HEK293T (cell line): ENCODE measurements at places on chromosomes 16 and 17.

DNA sequence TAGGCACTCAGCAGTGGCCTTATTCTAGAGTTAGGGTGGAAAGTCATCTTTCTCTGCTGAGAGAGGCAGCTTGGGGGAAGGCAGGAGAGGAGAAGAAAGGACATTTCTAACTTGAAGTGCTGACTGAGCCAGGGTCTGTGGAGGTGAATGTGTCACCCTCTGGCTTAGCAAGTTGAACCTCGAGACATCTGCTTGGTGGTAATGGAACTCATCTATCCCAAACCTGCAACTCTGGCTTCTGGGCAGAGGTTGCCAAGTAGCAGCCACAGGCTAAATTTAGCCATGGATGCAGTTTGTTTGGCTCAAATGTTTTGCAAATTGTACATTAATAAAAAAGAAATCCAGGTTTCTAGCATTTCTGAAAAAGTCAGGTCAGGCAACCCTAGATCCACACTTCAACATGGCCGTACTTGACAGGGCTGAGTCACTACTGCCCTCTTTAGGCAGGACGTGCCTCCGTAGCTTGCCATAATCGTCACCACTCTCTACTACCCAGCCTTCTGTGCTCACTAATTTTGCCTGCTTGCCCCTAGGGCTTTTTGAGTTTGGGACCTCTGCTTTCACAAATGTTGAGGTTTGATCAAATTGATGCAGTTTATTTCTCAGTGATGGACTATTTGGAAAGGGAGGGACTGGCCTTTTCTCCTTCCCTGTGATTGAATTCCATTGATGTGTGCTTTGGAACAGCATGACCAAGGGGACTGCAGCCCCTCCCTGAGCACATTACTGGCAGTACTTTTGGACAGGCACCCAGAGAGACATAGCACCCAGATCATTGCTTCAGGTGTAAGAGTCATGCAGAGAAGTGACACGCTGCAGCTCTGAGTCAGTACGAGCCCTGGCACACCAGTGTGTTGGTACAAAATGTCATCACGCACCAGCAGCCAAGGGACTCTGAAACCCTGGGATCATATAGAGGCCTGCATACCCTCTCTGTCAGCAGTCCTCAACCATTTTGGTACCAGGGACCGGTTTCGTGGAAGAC, 5.2 kb downstream of the CDH13 start:
- DNase-seq, result peak; percentile 17

DNA sequence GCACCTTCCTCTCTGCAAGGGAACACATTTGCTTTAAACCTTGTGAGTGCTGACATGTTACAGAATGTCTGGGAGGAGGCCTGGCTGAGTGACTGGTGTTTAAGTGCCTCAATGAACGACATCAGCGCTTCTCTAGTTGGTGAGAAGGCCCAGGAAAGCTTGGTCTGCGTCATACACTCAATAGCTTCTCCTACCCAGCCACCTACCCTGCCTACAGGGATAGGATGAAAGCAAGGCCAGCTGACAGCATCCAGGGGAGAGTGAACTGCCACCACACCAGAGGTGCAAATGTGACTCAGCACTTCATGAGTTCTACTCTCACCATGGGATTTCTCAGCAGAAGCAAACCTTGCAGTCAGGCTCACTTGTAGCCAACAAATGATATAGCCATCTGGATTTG, 31.7 kb upstream of the CFAP20 start:
- DNase-seq, result no peak

- no peak for DNase-seq
Observed at GRCh38 chr17:51537996-51538550, 277.7 kb downstream of the UTP18 start.

DNA sequence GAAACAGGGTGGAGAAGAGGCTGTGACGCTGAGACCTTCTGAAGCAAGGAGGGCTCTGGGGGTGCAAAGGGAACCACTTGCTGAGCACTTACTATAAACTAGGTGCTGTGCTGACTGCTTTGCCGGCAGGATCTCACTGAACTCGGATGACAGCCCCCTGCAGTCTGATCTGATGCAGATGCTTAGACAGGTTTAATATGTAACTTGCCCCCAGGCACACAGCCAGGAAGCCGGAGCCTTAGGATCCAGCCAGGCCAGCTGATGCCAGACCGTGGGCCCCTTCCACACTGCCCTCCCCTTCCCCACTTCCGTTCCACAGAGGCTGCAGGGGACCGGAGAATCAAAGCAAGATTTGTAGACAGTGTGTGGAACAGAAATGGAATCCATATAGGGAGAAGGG, 23.1 kb downstream of the SPACA3 start:
- no peak for DNase-seq

DNA sequence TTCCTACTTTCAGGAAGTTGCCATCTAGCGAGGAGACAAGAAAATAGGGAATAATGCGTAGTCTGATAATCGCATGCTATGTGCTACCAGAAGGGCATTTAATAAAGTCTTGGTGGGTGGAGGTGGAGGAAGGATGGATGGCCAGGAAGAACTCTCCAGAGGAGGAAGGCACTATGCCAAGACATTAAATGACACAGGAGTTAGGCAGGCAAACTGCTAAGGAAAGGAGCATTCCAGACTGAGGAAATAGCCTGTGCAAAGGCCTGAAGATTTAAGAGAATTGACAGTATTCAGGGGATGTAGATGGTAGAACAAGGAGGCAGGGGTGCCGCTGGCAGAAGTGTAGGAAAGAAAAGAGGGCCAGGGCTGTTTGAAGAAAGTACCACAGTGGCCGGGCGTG, 19.3 kb upstream of the ARHGAP44 start:
- no peak for DNase-seq

GRCh38 chr17:1422885-1423284, 22.9 kb upstream of the YWHAE start:
- DNase-seq, result no peak

GRCh38 chr16:87171723-87172122, 145.5 kb downstream of the C16orf95 start:
- no peak for DNase-seq

DNA sequence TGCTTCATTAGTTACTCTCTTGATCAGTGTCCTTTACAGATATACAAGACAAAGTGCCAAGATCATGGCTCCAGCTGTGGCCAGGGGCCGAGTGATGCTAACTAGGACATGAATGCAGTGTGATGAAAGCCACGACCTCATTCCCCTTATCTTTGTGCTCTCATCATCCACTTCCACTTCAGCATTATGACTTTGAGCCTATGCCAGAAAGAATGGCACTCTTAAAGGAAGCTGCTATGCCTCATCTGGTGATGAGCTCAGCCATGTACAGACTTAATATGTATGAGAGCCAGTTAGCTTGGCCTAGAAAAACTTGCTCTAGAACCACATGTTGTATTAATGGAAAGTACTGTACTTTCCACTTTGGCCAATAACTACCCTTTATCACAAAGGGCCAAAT, 179.1 kb downstream of the TOX3 start:
- DNase-seq, result no peak

GRCh38 chr17:68719431-68719830, 118.3 kb upstream of the FAM20A start:
- DNase-seq, result no peak

- no peak for DNase-seq
Observed at GRCh38 chr17:42518046-42518754, 17.8 kb upstream of the NAGLU start.

GRCh38 chr16:89183975-89184676, 12.6 kb downstream of the CDH15 start:
- DNase-seq, result no peak

DNA sequence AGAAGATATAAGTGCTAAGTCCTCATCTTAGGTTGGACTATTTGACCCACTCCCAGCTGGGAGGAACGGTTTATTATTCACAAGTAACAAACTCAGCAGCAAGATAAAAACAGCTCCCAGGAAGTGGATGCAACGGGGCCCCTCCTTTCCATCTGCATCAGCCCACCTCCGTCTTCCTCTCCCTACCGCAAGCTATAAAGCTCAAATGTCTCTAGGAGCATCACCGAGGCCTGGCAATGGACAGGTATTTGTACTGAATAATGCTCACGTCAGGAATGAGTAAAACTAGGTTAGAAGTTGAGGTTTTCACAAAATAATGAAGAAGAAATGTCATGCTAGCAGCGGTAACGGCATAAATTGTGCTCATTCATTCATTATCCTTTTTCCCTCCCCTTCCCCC, 408.7 kb upstream of the PSMD7 start:
- DNase-seq, result no peak
